CD8-positive, alpha-beta memory T cell (primary cell): ENCODE measurements at places on chromosomes 1 and 21.

GRCh38 chr1:111509997-111510375 is 6.6 kb upstream of the ADORA3 start:
- DNase-seq = no peak

GRCh38 chr1:93811326-93812065 is 67.5 kb downstream of the DNTTIP2 start:
- DNase-seq = no peak

GRCh38 chr1:185432948-185433347 is 115.9 kb upstream of the IVNS1ABP start:
- no peak for DNase-seq

GRCh38 chr1:184866586-184866985 is 107.7 kb downstream of the NIBAN1 start:
- no peak for DNase-seq
